NCI-H1694 treated with DMSO at 0.1 percent for 48 hours (cell line): ENCODE measurements at places on chromosomes 5 and 9.

GRCh38 chr5:96634881-96635280 lies 27.3 kb upstream of the CAST start:
- no peak for DNase-seq

DNA sequence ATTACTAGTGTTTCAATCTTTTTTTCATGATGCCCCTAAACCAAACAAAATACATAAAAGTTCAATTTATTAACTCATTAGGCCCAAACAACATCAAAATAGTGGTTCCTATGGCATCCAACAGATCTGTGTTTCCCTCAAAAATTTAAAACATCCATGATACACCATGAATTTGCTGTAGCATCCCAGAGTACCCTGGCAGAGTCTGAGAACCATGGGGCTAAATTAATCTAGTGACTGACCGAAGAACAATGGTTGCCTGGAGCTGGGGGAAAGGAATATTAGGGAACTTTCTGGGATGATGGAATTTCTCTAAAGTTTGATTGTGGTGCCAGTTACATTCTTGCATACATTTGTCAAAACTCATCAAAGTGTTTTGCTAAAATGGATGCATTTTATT lies 79.5 kb upstream of the TRIO start:
- no peak for DNase-seq

GRCh38 chr9:84283946-84284345 lies 56.6 kb downstream of the SLC28A3 start:
- no peak for DNase-seq

DNA sequence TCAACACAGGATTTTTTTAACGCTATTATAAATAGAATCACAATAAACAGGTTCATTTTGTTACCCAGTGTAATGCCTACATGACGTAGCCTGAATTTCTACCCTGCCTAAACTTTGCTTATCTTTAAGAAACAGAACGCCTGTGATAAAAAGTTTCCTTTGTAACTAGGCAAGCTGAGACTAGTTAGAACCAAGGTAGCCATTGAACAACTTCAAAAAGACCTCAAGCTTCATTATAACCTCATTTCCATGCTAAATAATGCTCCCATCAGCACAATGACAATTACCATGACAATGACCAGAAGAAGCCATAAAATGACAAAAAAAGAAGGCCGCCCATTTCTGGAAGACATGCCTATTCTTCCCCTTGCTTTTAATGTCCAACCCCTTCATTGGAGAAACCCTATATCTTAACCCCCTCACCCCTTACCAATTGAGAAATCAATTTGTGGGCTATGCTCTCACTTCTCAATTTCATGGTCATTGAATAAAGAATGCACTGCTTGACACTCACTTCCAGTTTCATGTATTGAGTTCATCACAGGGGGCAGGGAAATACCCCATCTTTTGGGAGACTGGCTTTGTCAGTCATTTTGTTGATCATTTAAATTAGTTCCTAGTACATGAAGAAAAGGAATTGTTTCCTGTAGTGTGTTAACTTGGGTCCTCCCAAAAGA lies 276.8 kb downstream of the MCTP1 start:
- DNase-seq, result no peak

DNA sequence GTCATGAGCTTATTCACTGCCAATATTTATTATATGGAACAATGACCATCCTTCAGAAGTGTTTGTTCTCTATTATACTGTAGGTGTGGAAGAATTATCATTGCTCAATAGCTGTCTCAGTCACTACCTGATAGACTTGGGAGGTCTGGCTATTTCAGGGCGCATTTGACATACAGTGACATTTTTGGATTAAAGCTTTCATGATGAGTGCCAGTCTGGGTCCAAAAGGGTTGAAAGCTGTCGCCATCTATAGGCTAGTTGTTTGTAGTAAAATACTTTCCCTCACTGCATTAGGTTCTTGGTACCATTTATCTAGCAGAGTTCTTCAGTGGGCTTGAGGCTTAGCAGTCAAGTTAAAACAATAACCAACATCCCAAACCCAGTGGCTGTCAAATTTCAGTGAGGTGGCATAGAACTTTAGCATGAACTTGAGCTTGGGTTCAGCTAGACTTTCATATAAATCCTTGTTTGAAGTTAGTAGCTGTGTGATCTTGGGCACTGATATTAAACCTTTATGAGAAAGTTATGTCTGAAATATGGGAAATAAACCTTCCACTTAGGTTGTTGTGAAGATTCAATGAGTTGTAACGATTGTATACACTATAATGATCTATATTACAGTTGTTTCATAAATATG lies 110.5 kb upstream of the CDKN2B start:
- peak; percentile 39 for DNase-seq

GRCh38 chr9:33524306-33524947 lies 376 bp downstream of the ANKRD18B start:
- peak; percentile 69 for DNase-seq

GRCh38 chr5:137401946-137402345 lies 97.2 kb downstream of the SPOCK1 start:
- no peak for DNase-seq

DNA sequence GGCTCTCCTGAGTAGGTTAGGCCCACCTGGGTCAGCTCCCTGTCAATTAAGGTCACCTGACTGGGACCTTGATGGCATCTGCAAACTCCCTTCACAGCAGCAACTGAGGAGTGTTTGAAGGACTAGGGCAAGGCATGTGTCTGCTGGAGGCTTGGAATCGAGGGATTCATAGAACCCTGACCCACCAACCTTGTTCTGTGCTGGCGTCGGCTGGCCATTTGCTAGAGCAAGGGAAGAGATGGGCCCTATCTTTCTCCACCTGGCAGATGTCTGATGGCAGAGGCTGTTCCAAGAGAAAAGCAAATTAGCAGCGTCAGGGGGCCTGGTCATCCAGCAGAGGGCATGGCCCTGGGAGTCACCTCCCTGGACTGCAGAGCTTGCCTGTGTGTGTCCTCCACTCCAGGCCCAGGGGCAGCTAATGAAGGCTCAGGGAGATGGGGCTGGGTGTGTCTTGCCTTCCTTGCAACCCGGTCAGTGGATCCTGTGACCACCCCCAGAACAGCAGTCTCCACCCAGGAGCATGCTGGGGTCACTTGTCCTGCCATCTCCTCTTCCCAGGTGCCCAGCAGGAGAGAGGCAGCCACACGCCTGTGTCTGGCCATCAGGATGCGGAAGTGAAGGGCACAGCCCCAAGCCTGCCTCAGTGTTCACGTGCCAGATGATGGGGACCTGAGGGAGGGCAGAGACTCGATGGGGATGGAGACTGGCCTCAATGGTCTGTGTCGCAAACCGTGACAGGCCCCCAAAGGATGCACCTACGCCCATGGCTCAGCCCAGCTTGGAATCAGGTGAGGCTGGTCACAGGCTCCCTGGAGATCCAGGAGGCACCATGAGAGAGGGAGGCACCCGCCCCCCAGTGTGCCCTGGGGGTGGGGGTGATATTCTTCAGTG lies 53.9 kb downstream of the BARX1 start:
- DNase-seq, result no peak

- no peak for DNase-seq
Observed at GRCh38 chr9:29717631-29718030, 2144.3 kb upstream of the C9orf72 start.

- DNase-seq, result no peak
Observed at GRCh38 chr5:546376-546908, 22.2 kb upstream of the SLC9A3 start.

DNA sequence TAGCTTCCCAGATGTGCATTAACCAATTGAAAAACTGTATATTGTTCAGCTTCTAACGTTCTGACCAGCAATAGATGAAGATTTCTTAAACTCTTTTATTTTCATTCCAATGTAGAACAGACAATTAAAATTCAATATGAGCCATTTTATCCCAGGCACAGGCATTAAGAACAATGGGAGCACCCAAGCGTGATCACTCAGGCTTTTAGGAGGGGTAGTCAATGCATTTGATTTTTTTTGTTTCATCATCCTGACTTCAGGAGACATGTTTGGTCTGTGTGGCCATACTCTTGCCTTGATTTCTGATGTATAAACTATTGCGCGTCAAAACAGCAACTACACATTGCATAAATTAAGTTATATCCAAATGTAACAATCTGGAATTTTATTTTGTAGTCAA lies 653.0 kb upstream of the RORB start:
- no peak for DNase-seq

GRCh38 chr9:73640971-73641370 lies 489.3 kb downstream of the ANXA1 start:
- DNase-seq, result no peak

GRCh38 chr5:161273410-161273809 lies 273.1 kb downstream of the GABRB2 start:
- DNase-seq, result no peak

- peak; percentile 52 for DNase-seq
Observed at GRCh38 chr9:134978272-134978671, 60.6 kb upstream of the FCN1 start.

- no peak for DNase-seq
Observed at GRCh38 chr9:88533951-88534455, 975 bp upstream of the NXNL2 start.

GRCh38 chr5:58505502-58505901 lies 14.3 kb downstream of the GAPT start:
- no peak for DNase-seq

GRCh38 chr5:168152660-168153059 lies 138.8 kb upstream of the WWC1 start:
- no peak for DNase-seq

DNA sequence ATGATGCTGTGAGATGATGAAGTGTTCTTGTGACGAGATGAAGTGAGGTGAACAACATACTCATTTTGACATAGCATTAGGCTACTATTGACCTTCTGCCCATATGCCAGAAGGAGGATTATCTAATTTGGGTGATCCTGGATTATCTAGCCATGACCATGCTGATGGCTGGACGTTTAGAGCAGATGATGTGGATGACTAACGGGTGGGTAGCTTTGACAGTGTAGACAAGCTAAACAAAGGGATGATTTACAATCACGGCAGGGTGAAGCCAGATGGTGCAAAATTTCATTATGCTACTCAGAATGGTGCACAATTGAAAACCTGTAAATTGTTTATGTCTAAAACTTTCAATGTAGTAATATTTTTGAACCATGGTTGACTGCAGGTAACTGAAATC lies 2403.4 kb upstream of the ACO1 start:
- DNase-seq, result peak; percentile 11

GRCh38 chr5:76715736-76716455 lies at the start of gene F2R:
Gene F2R (plus strand): TSS chr5:76716126. CDS start chr5:76716308, 182 bp downstream.
- DNase-seq, result peak; percentile 36

GRCh38 chr9:86795823-86796553 lies 151.3 kb downstream of the GAS1 start:
- no peak for DNase-seq

- DNase-seq, result no peak
Observed at GRCh38 chr9:78171651-78172050, 64.2 kb upstream of the CEP78 start.

DNA sequence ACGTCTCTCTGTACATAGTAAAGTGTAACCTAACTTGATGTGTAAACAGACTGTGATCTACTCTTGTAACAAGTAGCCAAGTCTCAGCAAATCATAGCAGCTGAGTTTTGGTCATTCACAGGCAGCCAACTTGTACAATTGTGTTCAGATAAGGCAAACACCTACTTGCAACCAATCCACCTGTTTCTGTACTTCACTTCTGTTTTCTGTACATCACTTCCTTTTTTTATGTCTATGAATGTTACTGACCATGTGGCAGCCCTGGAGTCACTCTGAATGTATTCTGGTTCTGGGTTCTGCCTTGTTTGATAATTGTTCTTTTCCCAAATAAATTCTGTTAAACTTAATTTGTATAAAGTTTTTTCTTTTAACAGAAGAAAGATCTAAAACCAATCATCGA lies 26.0 kb downstream of the RLN2 start:
- no peak for DNase-seq

DNA sequence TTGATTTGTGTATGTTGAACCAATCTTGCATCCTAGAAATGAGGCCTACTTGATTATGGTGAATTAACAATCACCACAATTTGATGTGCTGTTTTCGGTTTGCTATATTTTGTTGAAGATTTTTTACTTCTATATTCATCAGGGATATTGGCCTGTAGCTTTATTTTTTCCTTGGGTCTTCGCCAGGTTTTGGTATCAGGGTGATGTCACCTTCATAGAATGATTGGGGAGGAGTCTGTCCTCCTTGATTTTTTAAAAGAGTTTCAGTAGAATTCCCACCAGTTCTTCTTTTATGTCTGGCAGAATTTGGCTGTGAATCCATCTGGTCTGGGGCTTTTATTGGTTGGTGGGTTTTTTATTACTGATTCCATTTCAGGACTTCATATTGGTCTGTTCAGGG lies 115.2 kb downstream of the CPLANE1 start:
- no peak for DNase-seq

DNA sequence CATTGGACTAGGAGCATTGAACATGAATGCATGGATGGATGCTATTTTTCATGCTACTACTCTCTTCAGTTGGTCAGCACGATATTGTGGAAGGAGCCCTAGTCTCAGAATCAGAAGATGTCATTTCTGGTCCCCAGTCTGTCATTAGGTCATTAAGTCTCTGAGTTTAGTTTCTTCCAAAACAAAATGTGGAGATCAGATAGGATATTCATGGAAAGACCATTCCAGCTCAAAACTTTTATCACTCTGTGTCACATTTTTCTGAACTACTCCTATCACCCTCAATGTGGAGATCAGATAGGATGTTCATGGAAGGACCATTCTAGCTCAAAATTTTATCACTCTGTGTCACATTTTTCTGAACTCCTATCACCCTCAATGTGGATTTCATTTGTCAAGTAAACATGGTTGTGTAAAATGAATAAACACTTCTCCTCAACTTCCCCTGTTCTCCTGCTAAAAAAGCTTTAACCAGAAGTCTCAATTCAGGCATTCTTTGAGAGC lies 296.8 kb downstream of the MRPS30 start:
- no peak for DNase-seq

DNA sequence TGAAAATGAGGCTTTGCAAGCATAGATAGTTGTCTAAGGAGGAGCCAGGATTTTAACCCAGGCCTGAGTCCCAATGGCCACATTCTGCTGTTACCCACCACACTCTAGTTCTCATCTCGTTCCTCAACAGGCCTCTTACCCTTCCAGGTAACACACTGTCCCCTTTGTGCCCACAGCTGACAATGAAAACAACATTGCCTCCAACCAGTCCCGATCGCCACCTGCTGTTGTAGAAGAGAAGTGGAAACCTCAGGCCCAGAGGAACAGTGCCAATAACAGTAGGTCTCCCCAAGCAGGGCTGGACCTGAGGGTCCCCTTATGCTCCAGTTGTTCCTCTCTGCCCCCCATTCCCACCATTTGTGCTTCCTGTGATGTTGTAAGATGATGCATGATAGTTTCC lies 30.4 kb downstream of the AMBP start:
- DNase-seq, result no peak

GRCh38 chr5:159104051-159104651 lies 4.4 kb upstream of the EBF1 start:
- DNase-seq, result no peak

- no peak for DNase-seq
Observed at GRCh38 chr5:113232667-113233066, 202.1 kb downstream of the TSSK1B start.

DNA sequence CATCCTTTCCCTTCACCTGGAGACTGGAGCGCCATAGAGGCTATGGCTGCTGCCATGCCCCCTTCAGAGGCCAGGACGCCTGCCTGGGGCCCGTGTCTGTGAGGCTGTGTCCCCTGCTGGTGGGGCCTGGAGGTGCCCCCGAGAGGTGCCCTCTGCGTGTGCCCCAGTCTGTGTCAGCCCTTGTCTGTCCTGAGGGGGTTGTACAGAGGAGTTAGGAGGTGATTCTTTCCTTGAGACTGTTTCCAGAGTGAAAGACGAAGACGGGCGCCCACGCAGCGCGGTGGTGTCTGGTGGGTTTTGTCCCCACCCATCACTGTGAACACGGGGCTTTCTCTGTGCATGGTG lies 24.6 kb downstream of the TRAF2 start:
- no peak for DNase-seq
